ENCODE measurements at places on chromosomes 3 and 15.

DNA sequence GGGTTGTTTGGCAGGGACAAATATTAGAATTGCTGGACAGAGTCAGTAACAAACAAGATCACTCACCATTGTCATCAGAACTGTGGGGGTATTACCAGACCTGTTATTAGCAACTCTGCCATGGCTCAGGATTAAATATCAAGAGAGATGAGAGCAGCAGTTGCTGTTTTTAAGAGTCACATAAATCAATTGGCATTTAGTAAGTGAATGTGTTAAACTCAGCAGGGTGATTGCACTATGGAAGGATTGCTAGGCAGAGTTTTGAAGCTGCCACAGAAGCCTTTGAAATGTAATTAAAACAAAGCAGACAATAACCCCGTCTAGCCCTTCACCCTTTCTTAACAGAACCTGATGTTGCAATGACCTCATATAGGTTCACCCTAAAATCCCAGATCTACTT is 238.8 kb downstream of the GAP43 start:
- DNase-seq: peak; percentile 16

GRCh38 chr3:109161487-109162123 is 25.1 kb downstream of the C3orf85 start:
- DNase-seq: no peak

DNA sequence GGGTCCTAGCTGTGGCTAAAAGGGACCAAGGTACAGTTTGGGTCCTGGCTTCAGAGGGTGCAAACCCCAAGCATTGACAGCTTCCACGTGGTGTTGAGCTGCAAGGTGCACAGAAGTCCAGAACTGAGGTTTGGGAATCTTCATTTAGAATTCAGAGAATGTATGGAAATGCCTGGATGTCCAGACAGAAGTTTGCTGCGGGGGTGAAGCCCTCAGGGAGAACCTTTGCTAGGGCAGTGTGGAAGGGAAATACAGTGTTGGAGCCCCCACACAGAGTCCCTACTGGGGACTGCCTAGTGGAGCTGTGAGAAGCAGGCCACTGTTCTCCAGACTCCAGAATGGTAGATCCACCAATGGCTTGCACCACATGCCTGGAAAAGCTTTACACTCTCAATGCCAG is 17.9 kb downstream of the RNF13 start:
- DNase-seq: no peak

- no peak for DNase-seq
Observed at GRCh38 chr3:32376115-32376514, 15.5 kb upstream of the CMTM7 start.

DNA sequence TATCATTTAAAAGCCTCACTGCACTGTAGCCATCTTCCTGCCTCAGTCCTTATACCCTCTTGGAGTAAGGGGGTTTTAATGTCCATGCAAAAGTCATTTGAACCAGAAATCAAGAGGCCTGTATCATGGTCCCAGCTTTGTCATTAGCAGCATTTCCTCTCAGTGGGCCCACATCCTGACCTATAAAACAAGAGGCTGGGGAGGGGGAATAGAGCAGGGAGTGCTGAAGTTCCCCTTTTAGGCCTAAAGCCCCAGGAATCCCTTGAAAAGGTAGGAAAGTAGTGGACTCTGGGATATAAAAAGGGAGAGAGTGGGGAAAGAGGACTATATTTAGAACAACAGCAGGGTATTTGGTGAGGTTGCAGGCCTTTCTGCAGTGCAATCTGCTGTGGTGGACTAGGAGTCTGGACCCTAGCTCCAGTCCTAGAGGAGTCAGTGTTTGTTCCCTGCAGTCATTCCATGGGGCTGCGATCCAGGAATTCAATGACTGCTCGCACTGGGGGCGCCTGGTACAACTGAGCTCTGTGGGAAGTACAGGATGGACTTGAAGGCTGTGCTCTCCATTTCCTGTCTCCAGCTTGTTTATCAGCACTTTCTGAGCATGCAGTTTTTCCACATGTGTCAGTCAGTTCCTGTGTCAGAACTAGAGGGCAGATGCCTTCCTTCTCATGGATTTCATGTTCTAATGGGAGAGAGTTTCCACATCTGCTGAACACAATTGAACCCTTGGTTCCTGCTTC is 46.8 kb downstream of the PDHB start:
- DNase-seq: no peak

DNA sequence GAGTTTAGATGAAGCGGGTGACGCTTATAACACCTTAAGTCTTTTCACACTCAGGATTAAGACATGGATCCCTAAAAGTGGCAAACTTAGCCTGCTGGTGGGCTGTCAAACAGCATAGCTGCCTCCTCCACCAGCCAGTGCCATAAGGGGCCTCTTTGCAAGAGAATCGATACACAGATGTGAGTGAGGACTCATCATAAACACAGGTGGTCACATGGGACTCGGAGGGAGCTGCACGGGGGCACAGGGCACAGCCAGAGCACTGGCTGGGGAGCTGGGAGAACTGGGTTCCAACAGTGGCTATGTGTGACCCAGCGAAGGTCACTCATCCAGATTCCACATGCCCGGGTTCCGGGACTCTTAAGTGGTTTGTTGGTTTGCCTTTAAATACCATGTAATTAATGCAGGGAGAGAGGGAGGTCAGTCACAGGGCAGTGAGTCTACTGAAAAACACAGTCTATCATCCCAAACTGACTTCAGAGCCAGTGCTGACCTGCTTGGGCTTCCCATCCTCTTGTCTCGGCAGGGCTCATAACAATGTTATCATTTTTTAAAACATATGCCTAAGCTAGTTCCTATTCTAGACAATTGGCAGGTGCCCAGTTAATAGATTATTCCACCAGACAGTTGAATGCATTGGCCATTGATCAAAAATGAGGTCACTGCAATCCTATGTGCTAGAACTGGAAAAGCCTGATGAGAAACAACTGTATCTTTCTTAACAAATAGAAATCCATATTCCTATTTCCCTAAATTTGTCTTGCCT is 51.8 kb downstream of the SLC12A8 start:
- DNase-seq: no peak

GRCh38 chr3:69423463-69424155 is 37.7 kb upstream of the FRMD4B start:
- DNase-seq: no peak

- no peak for DNase-seq
Observed at GRCh38 chr3:190970560-190970959, 108.1 kb upstream of the GMNC start.
